CD4-positive, alpha-beta T cell treated with Interleukin-21 for 1 hour (primary cell): ENCODE measurements at places on chromosomes 4 and X.

DNA sequence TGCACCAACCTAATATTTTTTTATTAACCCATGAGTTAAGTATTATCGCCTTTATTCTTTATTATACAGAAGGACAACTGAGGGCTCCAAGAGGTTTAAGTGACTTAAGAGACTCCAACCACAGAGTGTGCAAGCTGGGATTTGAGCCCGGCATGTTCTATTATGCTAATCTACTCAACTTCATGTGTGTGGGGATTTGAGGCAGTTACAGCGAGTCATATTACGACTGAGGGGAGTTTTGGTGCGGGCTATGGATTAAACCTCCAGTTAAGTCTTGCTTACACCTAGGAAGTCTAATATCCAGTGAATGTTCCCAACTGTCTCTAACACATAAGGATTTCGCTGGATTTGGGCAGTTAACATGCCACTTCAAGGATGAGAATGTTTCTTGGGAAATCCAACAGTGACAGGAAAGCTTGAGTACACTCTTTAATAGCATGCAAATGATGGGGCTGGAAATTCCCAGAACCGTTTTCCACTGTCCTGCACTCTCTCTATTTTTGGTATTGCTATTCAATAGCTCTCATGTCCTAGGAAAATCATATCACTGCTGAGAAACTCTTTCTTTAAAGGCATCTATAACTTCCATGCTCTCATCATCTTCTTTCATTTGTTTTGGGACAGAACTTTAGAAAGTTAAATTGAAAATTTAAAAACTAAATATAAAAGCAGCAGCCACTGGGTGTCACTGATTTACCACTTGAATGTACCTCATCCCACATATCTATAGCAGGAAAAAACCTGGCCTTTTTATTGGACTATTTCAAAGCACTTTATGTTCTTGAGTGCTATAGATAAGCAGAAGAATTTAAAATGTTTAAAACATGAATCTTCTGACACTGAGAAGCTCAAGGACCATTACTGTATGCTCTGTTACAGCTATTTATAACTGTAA is 165.1 kb upstream of the TTC29 start:
- DNase-seq, result no peak

- DNase-seq, result no peak
Measured at GRCh38 chr4:620851-621261, 4.5 kb upstream of the PDE6B start.

DNA sequence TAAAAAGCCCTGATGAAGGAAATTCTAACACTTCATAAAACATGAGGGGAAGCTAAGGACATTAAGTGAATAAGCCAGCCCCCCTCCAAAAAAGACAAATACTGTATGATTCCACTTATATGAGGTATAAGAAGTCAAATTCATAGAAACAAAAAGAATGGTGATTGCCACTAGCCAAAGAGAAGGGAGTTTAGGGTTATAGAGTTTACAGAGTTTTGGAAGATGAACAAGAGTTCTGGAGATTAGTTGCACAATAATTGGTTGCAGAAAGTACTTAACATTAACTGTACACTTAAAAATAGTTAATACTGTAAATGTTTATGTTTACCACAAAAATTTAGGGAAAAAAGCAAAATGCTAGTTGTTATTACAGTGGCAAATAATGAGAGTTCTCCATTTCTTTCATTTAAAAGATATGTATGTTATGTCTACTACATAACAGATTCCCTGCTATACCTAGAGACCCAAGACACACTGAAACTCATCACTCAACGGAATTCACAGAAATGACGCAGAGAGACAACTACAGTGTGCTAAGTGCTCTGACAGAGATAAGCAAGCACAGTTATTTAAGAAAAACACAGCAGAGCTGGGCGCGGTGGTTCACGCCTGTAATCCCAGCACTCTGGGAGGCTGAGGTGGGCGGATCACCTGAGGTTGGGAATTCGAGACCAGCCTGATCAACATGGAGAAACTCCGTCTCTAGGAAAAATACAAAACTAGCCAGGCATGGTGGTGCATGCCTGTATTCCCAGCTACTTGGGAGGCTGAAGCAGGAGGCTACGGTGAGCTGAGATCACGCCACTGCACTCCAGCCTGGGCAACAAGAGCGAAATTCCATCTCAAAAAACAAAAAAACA is 37.2 kb downstream of the EIF4E start:
- DNase-seq, result no peak

- peak; percentile 93 for DNase-seq
Measured at GRCh38 chrX:65595460-65595876, 60.9 kb upstream of the LAS1L start.

DNA sequence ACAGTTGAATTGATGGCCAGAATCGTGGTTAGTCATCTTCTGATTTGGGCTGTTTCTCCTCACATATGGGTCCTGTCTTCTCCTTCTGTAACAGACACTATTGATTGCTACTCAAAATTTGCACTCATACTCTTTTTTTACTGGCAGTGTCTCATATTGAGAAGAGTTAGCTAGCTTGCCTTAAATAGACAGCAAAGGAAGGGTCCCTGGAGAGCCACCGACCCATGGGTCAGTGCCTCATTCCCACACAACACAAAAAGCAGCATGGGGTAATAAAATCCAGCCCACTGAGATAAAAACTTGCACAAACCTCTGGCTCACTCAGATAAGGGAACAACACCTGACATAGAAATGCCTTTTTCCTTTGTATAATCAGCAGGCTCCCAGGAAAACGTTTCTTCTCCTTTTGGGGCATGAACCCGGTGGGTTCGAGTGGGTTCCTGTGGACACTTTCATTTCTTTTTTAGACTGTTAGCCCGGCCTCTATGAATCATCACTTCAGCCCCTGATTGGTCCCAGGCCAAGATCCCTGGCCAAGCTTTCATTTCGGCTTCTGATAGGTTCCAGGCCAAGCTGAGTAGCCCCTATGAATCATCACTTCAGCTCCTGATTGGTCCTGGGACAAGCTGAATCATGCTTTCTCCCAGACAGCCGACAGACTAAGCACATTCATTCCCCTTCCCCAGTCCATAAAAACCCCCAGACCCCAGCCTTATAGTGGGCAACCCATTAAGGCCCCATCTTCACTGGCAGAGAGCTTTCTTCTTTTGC is 408.1 kb downstream of the DCAF12L2 start:
- DNase-seq, result no peak

GRCh38 chrX:150408561-150408960 is 45.4 kb downstream of the MAMLD1 start:
- no peak for DNase-seq

GRCh38 chrX:153438532-153438931 is 7.3 kb downstream of the TREX2 start:
- no peak for DNase-seq

- DNase-seq, result peak; percentile 0
Measured at GRCh38 chrX:83469551-83469950, 38.5 kb upstream of the POU3F4 start.

DNA sequence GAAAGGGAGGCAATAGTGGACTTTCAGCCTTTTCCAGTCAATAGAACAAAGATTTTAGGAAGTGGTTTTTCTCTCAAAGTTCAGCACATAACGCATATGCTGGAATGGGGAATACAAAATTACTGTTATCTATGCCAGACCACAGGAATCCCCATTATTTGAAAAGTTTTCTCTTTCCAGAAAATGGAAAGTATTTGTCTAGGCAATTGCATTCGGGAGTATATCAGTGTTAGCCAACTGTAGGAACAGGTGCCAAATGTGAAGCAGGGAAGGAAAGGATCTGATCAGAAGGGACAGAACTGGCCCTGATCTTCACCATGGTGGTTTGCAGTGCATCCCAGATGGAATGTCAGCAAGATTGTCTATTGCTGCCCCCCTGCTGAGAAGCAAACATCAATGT is 213.6 kb downstream of the CPE start:
- DNase-seq, result no peak

GRCh38 chrX:53440621-53441517 is 6.7 kb upstream of the HSD17B10 start:
- peak; percentile 12 for DNase-seq

- no peak for DNase-seq
Measured at GRCh38 chr4:115219862-115220261, 106.4 kb upstream of the NDST4 start.

DNA sequence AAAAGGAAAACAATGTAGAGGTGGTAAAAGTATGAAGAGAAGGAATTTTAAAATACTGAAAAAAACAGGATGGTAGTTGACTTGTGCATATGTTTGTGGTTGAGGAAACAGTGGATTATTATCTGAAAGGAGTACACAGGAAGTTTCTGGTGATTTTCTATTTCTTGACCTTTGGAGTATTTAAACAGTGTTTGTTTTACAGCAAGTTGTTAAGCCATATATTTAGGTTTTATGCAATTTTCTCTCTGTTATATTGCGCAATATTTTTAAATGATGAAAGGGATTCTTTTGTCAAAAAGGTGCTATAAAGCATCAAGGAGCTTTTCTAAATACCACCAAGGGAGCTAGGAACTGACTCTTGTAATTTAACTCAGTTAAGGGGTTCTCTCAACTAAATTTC is 343.1 kb upstream of the MAOA start:
- no peak for DNase-seq

- no peak for DNase-seq
Measured at GRCh38 chrX:18348047-18348446, 6.4 kb downstream of the SCML2 start.

DNA sequence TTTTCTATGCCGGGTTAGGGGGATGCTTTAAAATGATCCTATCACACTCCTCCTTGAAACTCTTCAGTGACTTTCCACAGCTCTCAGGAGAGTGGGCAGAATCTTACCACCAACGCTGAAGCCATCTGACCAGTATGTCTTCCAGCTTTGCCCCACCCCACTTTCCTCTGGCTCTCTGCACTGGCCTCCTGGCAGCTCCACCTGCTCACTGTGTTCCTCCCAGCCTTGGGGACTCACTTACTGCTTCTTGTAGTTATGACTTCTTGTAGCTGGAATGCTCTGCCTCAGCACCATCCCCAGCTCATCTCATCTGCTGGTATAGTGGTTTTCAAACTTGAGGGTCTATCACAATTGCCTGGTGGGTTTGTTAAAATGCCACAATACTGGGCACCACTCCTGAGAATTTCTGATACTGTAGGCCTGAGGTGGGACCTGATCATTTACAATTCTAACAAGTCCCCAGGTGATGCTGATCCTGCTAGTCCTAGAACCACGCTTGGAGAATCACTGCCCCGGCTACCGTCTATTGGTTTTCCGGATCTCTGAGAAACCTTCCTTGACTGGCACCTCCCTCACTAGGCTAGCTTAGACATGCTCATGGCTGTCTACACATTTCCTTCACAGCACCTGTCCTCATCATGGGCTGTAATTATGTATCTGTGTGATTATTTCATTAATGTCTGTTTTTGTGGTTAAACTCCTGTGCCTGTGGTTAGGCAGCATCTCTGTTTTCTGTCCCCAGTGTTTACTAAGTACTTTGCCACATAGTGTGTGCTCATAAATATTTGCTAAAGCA is 152.2 kb downstream of the MGST2 start:
- no peak for DNase-seq

GRCh38 chrX:21721195-21721594 is 36.7 kb downstream of the SMPX start:
- DNase-seq, result no peak

- DNase-seq, result peak; percentile 22
Measured at GRCh38 chr4:3285558-3286334, 7.1 kb upstream of the RGS12 start.

DNA sequence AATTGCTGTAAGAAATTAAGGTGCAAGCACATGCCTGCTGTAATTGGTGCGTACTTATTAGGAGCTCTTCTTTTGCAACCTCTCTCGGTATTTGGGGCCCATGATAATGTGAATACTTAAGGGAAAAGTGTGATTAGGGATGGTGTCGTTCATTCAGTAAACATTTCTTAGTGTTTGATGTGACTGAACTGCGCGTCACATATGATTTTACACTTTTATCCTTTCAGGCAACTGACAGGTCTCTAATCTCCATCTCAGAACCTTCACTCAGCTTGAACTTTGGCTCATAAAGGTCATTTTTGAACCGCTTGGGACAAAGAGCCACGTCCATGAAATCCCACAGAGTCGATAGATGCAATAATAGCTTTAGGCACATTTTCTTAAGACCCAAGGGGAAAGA is 612.1 kb upstream of the PITX2 start:
- no peak for DNase-seq

DNA sequence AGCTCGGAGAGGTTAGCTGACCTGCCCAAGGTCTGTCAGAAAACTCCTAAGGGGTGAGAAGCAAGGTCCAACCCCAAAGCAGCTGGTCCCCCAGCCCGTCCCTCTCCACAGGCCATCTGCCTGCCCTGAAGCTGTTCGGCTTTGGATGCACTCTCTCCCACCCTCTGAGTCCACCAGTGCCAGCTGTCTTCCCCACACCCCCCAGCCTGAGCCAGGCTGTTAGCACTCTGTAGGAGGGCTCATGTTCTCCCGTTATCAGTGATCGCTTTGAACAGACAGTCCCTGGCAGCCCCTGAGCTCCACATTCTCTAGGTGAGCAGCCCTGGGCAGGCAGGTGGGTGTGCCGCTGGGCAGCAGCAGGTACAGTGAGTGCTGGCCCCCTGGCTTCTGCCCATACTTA is 16.0 kb downstream of the ZNF185 start:
- DNase-seq, result no peak
